MG63 (cell line): ENCODE measurements at places on chromosomes 16 and 17. TPM values are rescaled to one million over a fixed set of nuclear protein-coding genes. Genes with fewer than 3 reads are reported as not detected.

The CDRT15 gene
- not detected in 2 replicates for total RNA-seq

The NACA2 gene
- 0.43 TPM in 1 of 2 replicates, not detected in the other for total RNA-seq

The USH1G gene
- not detected in 2 replicates for total RNA-seq

The KRT13 gene
- total RNA-seq, result 3.8 and 4.0 TPM in 2 replicates

The KRTAP4-9 gene
- total RNA-seq, result not detected in 2 replicates

The C1QTNF1 gene
- 23.1 and 38.4 TPM in 2 replicates for total RNA-seq

The CTRB2 gene
- total RNA-seq, result not detected in 2 replicates

The CENPT gene
- 20.4 and 27.4 TPM in 2 replicates for total RNA-seq

The KLHL10 gene
- not detected in 2 replicates for total RNA-seq

The ADORA2B gene
- total RNA-seq, result 16.0 and 24.5 TPM in 2 replicates

The ASIC2 gene
- total RNA-seq, result not detected in 2 replicates

The CDIP1 gene
- 4.0 and 8.8 TPM in 2 replicates for total RNA-seq

The UNC13D gene
- 0.20 and 0.23 TPM in 2 replicates for total RNA-seq

The KRTAP3-2 gene
- total RNA-seq, result not detected in 2 replicates

The PIRT gene
- not detected in 2 replicates for total RNA-seq

The KREMEN2 gene
- total RNA-seq, result 0.26 and 1.0 TPM in 2 replicates

The HOXB5 gene
- total RNA-seq, result not detected in 2 replicates

The GPR142 gene
- total RNA-seq, result not detected in 2 replicates

The NPIPA8 gene
- 12.3 and 23.3 TPM in 2 replicates for total RNA-seq

The NDEL1 gene
- total RNA-seq, result 41.8 and 125 TPM in 2 replicates

The TMEM186 gene
- 9.3 and 16.7 TPM in 2 replicates for total RNA-seq

The CACNG5 gene
- not detected in 2 replicates for total RNA-seq

The UBE2O gene
- total RNA-seq, result 19.7 and 32.7 TPM in 2 replicates

The TMEM88 gene
- total RNA-seq, result not detected in 2 replicates

The GRAP gene
- total RNA-seq, result not detected in 2 replicates

The MT1H gene
- not detected in 2 replicates for total RNA-seq

The KRT15 gene
- 38.4 and 82.2 TPM in 2 replicates for total RNA-seq

The RPL26 gene
- total RNA-seq, result 5,040 and 8,050 TPM in 2 replicates

The ITPRIPL2 gene
- 18.0 and 19.0 TPM in 2 replicates for total RNA-seq

The AANAT gene
- not detected in 2 replicates for total RNA-seq

The CCL8 gene
- total RNA-seq, result not detected in 2 replicates

The C17orf67 gene
- total RNA-seq, result 0.63 TPM in 1 of 2 replicates, not detected in the other

The KIF18B gene
- total RNA-seq, result 10.9 and 21.6 TPM in 2 replicates

The GINS3 gene
- total RNA-seq, result 20.7 and 24.3 TPM in 2 replicates

The ZG16 gene
- not detected in 2 replicates for total RNA-seq

The SALL1 gene
- 0.13 and 0.84 TPM in 2 replicates for total RNA-seq

The HOXB1 gene
- not detected in 2 replicates for total RNA-seq

The CALB2 gene
- 4.1 TPM in 1 of 2 replicates, not detected in the other for total RNA-seq

The ABCA6 gene
- 0.99 and 1.9 TPM in 2 replicates for total RNA-seq
